EH (cell line): ENCODE measurements at places on chromosomes 7 and 10.
A peak's percentile ranks its signal among the peaks of the same experiment; 100 is the strongest.

DNA sequence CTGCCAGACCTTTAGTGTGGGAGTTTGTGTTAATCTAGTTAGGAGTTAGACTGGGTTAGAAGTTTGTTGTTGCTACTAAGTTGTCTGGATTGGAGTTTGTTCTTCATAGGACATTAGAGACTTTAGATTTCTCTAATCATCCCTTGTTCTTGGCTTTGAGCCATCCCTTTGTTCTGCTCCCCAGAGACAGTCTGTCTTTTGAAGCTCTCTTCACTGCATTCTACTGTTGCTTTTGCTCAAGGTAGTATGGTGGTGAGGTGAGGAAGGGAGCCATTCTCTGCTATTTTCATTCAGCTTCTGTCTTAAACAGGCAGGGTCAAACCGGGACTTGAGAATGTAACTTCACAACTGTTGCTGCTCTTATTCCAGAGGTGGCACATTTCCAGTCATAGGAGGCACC, 10.4 kb upstream of the TARP start:
- no peak for DNase-seq

DNA sequence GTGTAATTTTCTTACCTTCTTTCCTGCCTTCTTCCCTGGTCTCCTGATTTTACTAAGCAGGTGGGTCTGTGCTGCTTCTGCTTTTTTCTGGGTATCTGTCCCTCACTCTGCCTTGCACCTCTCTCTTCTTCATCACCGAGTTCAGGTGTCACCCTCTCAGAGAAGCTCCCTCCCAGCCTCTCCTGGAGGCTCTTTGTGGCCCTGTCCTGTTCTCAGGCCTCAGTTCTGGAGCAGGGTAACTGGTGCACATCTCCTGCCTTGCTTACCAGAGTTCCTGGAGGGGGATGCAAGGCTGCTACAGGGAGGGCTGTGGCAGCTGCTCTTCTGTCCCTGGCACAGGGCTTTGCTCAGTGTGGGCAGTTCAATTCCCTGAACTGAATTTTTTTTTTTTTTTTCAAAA, 66.1 kb downstream of the RBM33 start:
- no peak for DNase-seq

- no peak for DNase-seq
These were observed 228.9 kb downstream of the SDHAF3 start for GRCh38 chr7:97346349-97346748.

GRCh38 chr10:14560274-14560673, 214.4 kb downstream of the FAM107B start:
- DNase-seq, result peak; percentile 71

DNA sequence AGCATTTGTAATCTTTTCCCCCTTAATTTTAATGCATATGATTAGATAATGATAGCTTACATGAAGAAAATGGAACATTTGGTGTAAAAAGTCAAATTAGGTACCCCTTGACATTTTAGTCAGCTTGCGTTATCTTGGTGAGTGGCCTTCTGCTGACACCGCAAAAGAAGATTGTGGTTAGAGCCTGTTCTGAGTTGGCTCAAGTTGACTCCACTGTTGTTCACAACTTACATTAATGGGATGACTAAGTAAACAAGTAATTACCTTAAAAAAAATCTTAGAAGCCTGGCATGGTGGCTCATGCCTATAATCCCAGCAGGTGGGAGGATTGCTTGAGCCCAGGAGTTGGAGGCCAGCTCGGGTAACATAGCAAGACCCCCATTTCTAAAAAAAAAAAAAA, 24.2 kb downstream of the TRRAP start:
- DNase-seq, result no peak

DNA sequence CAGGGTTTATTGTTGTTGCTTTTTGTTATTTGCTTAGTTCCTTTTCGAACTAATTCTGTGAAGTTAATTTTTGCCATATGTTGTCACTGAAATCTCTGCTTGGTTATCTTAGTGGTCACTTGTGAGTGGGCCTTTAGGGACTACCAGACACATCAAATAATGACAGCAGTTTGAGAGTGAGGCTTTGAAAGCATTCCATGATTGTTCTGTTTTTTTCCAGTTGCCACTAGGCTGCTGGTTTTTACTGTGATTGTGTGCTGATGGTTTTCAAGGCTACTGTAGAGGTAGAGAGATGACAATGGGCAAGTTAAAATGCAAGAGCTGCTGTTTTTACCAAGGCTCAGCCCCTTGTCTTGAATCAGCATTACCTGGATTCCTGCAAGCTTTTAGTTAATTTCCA, 20.0 kb downstream of the SEPTIN7 start:
- peak; percentile 27 for DNase-seq

DNA sequence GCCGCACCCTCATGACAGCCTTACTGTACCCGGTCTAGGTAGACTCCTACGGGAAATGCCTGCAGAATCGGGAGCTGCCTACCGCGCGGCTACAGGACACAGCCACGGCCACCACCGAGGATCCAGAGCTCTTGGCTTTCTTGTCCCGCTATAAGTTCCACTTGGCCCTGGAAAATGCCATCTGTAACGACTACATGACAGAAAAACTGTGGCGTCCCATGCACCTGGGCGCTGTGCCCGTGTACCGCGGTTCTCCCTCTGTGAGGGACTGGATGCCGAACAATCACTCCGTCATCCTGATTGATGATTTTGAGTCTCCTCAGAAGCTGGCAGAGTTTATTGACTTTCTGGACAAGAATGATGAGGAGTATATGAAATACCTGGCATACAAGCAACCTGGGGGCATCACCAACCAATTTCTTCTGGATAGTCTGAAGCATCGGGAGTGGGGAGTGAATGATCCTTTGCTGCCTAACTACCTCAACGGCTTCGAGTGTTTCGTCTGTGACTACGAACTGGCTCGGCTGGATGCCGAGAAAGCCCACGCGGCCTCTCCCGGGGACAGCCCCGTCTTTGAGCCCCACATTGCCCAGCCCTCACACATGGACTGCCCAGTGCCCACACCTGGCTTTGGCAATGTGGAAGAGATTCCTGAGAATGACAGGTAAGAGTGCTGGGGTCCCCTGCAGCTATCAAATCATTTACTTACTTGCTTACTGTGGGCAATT, 8.5 kb upstream of the CHCHD1 start:
- DNase-seq, result no peak

GRCh38 chr7:114533131-114533530, 118.5 kb downstream of the FOXP2 start:
- DNase-seq, result no peak

DNA sequence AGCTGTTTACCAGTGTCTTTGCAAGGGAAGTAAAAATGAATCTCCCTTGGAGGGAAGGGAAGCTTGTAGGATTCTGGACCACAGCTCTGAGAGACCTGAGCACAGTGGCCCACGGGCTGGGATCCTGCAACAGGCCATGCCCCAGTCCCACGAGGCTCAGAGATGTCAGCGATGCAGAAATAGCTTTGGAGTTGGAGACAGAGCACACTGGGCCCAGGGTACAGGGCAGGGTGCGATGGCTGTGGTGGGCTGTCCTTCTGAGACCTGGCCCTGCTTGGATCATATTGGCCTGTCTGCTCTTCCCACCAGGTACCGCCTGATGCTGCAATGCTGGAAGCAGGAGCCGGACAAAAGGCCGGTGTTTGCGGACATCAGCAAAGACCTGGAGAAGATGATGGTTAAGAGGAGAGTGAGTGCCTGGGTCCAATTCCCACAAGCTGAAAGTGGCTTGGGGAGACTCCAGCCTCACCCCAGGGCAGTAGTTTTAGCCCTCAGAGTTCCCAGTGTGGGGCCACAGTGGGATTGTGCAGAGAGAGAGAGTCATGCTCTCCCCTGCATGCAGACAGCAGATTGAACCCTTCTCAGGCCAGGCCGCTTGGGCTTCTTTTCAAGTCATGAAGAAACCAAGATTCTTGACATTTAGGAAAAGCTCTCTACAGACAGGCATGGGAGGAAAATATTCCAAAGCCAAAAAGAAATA, 13.5 kb upstream of the CSGALNACT2 start:
- DNase-seq, result no peak

DNA sequence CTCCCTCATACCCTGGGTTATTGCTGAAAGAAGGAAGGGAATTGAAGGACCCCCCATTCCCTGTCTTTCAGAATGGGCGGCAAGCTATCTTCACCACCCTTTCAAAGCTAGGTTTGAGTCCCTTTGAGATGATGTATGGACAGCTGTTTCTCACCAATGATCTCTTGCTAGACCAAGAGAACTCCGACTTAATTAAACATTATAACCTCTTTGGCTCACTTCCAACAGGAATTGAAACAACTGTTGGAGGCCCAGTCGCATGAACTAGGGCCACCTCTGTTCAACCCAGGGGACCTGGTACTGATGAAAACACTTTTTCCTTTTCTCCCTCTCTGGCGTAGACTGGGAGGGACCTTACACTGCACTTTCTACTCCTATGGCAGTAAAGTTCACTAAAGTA, 110.6 kb downstream of the ITGB8 start:
- DNase-seq, result no peak

DNA sequence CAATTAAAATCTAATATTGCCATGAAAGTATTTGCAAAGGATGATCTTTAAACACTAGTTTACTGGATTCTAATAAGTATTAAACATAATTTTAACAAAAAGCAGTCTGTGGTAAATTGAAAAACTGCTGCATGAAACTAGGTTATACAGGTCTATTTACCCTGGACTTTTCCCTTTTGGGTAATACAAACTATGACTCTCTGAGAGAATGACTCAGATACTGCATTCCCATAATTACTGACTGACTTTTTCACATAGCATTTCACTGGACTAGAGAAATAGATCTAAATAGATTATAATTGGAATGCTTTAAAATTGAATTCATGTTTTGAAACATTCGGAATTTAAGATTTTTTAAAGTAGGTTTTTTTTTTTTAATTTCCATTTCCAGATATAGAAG, 395.7 kb downstream of the THSD7A start:
- no peak for DNase-seq

- peak; percentile 45 for DNase-seq
These were observed 45.9 kb downstream of the MCMBP start for GRCh38 chr10:119826771-119827170.

DNA sequence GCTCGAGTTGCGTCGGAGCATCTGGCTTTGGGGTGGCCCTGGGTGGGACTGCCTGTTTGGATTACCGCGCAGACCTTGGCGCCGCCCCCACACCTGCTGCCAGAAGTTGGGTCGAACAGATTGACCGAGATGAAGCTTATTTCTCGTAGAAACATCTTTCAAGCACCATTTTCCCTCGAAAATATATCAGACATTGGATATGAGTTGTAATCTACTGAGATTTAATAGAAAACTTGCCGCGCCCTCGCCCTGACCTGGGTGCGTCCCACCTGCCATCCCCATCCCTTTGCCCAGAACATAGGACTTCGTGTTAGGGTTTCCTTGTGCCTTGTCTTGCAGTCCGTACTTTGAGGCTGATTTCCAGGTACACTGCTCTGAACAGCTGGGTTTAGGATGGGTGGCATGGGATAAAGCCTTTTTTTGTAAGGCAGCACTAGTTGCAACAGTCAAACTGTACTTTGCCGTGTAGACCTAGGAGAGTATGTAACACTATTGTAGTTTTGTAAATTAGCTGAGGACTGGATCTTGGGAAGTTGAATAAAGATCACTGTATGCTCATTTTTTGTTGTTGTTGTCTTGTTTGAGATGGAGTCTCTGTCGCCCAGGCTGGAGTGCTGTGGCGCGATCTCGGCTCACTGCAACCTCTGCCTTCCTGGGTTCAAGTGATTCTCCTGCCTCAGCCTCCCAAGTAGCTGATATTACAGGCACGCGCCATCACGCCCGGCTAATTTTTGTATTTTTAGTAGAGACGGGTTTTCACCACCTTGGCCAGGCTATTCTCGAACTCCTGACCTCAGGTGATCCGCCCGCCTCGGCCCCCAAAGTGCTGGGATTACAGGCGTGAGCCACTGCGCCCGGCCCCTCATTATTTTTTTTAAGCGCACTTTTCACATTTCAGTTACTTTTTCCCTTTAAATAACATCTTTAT, 978 bp downstream of the OGDH start:
- DNase-seq, result no peak

DNA sequence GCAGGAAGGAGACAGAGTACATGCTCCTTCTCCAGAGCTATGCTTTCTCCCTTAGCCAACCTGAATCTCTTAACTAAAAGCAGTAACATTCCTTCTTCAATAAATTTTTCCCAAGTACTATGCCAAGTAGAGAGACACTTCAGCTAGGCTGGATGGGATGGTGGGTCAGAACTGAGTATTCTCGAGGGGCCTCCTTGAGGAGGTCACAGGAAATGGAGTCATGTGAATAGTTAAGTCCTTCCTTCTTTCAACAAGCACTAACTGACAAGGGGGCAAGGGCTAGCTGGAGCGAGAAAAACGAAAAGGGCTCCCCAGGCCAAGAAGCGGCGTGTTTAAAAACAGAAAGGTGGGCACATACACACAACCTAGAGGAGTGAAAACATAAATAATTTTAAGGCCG, 5.5 kb downstream of the RSU1 start:
- DNase-seq, result no peak

DNA sequence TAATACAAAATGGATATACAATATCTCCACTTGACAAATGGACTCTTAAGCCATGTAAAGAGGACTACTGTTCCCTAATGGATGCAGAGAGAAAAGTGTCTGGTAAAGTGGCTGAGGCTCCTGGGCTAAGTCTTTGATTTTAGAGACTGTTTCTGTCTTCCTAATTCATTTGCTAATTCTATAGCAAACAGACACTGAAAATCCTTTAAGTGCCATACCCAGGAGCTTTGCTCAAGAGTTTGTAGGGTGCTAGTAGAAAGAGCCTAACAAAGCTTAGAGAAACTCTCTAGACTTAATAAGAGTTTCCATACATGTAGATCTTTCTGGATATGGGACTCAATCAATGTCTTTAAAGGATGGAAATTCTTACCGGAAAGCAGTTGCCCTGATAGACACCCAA, 16.7 kb downstream of the CEP55 start:
- DNase-seq, result no peak

GRCh38 chr7:21867226-21867625, 78.5 kb downstream of the CDCA7L start:
- DNase-seq, result no peak

DNA sequence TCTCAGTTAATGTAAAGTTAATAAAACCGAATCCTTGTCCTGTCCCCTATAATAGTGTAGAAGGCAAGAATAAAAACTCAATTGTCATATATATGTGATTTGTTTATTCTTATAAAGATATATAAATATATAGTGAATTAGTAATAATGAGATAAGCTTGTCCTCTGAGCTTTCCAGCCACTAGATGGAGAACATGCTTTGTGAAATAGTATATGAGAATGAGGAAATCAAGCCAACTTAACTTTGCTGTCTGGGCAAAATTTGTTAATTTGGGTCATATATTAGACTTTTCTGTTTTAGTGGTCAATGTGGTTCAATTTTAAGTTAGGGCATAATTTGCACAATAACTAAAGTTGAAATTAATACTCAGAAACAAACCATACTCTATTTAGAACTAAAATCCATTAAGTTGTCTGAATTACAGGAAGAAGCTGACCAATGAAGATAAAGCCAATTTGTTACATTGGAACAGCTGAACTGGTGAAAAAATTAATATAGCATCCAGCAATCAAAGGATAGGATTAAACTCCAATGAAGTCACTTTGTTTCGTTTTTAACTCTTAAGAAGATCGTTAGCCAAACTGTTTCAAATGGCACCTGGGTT, 595.0 kb downstream of the ARL4A start:
- peak; percentile 7 for DNase-seq
